NCI-H1092 (cell line): ENCODE measurements at places on chromosomes 7 and 10.

DNA sequence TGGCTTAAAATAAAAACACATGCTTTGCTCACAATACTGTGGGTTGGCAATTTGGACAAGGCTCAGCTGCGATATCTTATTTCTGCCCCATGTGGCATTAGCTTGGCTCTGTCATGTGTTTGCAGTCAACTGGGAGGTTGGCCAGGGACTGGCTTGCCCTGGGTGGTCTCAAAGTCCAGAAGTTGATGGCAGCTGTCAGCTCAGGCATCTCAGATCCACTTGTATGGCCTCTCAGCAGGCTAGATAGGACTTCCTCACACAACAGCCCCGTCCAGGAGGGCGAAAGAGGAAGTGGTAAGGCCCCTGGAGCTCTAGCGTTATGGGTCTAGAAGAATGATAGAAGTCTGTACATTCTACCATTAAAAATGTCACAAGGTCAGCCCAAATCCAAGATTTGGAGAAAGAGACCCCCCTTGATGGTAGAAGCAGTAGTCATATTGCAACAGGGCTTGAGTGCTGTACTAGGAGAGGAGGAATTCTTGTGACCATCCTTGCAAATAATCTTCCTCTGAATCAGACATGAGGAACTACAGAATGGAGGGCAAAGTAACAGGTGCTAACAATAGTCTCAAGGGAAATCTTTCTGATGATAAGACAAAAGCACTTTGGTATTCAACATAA lies 166.2 kb downstream of the FAM107B start:
- no peak for DNase-seq

DNA sequence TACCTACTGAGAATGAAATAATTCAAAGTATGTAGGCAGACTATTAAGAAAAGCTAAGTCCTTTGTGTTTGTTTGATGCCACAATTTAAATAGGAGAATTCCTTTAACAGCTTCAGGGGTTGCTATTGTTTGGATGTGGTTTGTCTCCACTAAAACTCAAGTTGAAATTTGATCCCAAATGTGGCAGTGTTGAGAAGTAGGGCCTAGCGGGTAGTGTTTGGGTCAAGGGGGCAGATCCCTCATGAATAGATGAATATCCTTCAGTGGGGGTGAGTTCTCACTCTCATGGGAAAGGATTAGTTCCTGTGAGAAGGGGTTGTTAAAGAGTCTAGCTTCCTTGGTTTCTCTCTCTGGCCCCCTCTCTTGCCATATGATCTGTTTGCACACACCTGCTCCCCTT lies 97.0 kb downstream of the HGF start:
- DNase-seq = no peak

DNA sequence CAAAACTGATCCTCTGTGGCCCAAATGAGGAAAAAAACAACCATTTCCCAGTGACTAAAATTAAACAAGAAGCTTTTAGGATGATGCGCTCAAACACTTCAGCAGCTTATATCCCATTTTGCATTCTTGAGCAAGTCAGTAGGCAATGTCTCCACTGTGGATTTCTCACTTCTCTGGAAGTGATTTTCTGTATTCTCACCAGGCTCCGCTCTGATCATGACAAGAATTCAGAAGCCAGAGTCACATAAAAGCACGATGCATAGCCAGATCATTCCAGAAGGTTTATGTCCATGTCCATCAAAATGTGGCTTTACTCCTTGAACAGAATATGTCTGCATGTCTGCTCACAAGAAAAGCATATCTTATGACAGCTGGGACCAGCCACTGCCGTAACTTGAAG lies 481.4 kb downstream of the ADRA2A start:
- no peak for DNase-seq

DNA sequence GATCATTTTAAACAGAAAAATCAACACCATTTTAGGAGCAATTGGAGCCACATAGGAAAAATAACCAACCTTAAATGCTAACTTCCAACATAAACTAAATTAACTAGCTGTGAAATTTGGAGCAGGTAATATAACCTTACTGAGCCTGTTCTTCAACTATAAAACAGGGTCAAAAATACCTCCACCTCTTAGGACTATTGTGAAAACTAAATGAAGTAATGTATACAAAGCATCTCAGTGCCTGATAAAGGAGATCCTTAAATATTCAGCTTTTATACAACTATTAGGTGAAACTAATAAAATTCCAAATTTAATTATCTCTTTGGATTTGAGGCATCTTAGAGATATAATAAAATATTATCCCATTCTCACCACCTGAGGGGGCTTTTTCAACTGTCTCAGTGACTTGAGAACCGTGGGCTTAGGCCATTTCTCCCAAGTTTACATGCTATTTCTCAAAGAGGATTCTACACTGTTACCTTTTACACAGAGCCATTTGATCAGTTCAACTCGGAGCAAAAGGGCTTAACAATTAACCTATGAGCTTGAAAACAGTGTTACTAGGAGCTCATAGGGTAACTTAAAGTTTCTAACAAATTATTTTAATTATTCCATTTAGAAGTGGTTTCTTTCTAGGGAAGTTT lies 165.0 kb upstream of the ASAH2 start:
- DNase-seq = no peak

DNA sequence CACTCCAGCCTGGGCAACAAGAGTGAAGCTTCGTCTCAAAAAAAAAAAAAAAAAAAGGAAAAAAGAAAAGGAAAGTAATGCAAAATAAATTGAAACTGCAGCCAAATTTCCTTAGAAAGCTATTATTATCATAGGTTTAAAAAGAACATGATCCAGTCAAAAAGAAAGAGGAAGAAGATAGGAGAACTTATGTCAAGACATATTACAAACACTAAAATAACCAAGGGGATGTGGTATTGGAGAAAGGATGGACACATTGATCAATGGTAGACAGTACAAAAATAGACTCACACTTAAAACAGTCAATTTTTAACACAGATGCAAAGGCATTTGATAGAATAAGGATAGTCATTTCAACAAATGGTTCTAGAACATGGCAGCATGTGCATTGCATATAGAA lies 27.3 kb upstream of the PFKP start:
- no peak for DNase-seq

GRCh38 chr7:39228946-39229345 lies 251.2 kb downstream of the POU6F2 start:
- DNase-seq = no peak

DNA sequence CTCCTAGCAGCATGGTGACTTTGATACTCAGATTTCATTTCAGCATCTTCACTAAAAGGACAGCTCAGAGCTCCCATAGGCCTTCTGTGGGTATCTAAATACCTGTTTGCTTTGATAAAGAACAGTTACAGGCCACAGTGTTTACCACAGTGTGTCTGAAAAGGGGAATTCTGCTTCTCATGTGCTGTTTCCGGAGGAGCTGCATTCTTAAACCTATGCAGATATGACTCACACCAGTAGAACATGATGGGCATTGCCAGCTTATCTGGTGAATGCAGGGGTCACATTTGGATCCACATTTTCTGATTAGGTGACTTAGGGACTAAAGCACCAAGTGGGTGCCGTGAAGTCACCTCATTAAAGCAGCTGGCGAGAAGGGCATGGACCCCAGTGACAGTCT lies 52.6 kb downstream of the TRRAP start:
- DNase-seq = no peak
